Stimulated activated CD8-positive, alpha-beta memory T cell treated with anti-CD3 and anti-CD28 coated beads, Interleukin-15, amount 100 ng/mL, for 24 hours (primary cell): ENCODE measurements at places on chromosomes 16 and 17.

DNA sequence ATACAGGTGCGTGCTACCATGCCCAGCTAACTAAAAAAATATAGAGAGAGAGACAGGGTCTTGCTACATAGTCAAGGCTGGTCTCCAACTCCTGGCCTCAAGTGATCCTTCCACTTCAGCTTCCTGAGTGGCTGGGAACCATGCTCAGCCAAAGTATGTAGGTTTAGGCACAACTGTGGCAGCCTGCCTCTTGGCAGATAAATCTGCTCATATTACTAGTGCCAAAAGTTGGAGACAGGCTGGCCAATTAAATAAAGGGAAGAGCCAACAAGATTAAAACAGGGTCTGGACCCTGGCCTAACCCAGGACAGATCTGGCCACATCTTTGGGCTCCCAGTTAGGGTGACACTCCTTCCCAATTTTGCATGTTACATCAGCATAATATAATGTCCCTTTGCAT is 151.7 kb downstream of the CBLN1 start:
- DNase-seq: no peak

GRCh38 chr17:77466140-77466539 is 325.4 kb downstream of the SEC14L1 start:
- DNase-seq: no peak

DNA sequence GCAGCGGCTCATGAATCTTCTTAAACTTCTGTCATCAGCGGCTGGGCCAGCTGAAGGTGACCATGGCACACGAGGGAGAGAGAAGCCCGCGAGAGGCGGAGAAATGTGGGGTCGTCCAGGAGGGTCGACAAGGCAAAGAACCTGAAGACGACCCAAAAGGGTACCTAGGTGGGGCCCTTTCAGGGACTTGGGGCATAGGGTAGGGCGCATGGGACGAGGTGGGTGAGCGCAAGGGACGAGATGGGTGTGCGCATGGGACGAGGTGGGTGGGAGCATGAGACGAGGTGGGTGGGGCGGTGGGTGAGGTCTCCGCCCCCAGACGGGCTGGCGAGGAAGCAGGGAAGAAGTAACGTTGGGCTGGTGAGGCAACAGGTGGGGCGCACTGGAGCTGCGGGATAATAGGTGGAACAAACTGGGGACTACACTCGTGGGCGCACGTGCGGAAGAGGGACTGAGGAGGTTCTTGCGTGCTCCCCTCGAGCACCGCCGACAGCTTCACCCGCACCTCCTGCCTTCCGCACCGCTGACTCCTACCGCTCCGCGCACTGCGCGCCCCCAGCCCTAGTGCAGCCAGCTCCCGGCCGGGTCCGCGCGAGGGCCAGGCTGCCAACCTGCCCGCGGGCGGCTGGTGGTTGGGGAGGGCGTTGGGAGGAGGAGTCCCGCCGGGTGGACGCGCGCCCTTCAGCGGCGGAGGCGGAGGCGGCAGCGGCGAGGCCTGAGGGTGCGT is 23.2 kb upstream of the CRYM start:
- DNase-seq: no peak

DNA sequence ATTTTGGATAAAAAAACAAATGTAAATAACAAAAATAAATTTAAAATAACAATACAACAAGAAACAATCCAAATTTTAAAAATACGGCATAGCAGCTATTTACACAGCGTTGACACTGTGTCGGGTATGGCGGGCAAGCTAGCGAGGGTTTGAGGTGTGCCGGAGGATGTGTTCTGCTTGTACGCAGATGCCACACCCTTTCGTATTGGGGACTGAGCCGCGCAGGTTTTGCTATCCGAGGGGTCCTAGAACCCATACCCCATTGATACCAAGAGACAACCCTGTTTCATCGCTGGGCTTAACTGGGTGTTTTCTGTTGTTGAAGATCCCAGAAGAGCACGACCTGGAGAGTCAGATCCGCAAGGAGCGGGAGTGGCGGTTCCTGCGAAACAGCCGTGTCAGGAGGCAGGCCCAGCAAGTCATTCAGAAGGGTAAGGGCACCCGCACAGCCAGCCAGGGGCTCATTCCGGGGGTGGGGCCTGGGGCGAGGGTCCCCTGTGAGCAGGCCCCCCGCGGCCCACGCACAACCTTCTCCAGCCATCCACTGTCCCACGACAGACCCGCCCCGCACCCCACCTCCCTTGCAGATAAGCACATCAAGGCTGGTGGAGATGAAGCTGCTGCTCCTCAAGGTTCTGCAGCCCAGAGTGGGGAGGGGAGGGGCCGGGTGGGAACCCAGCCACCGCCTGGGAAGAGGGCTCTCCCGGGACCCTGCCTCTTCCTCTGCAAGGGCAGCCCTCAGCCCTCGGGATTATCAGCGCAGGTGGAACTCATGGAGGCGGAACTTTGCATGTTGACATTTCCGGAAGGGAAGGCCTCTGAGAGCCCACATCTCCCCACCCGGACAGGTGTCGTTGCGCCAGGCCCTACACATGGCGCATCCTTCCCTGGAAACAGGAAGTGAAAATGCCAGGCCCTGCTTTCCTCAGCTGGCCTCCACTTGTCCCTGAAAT is 51.2 kb upstream of the CHMP6 start:
- DNase-seq: no peak

DNA sequence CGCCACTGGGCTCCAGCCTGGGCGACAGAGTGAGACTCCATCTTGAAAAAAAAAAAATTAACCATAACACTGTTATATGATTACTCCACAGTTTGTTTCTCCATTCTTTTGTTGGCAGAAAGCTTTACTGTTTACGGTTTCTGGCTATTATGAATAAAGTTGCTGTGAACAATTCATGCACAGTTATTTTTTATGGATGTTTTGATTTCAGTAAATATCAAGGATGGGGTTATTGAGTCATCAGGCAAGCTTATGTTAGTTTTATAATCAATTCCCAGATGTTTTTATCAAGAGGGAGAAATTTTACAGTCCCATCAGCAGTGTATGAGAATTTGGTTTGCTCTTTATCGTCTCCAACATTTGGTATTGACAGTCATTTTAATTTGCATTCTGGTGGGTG is 67.9 kb downstream of the TAOK1 start:
- no peak for DNase-seq

- no peak for DNase-seq
Measured at GRCh38 chr16:74094962-74095361, 201.7 kb upstream of the PSMD7 start.

GRCh38 chr17:41992576-41992975 is 24.7 kb downstream of the DNAJC7 start:
- DNase-seq: no peak

DNA sequence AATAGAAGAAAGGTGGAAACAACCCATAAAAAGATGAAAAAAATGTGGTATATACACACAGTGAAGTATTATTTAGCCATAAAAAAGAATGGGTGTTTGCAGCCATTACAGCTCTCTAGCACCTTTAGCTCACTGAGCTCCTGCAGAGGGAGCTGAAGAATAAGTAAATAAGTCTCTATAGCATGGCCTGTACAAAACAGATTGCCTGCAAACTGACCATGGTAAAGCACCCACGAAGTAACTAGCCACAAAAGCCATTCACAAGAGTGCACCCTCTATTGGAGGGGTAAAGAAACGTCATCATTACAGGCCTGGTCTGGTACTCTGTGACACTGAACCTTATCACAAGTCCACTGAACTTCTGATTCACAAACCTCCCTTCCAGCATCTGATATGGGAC is 76.3 kb downstream of the USP32 start:
- no peak for DNase-seq

- peak; percentile 35 for DNase-seq
Measured at GRCh38 chr16:28326881-28327610, 34.7 kb downstream of the SBK1 start.

- DNase-seq: no peak
Measured at GRCh38 chr17:77391668-77392375, 251.1 kb downstream of the SEC14L1 start.

DNA sequence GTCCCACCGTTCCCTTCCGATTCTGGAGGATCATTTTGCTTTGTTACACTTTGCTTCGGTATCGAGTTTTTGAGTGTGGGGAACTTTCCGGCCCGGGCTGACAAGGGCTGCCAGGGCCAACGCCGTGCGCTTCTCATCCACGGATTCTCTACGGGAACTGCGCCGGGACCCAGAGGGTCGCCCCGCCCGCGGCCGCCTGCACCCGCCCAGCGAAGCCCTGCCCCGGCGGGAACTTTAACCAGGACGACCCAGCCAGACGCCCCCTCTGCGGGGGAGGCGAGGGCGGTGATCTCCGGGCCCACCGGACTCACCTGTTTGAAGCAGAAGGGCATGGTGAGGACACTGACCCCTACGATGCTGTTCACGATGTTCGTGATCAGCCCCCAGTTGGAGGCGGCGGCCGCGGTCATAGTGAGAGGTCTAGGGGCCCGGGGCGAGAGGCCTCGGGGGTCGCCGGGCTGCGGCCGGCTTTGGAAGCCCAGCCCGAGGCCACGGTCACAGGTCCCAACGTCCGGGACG is 536 bp downstream of the SLC38A10 start:
- no peak for DNase-seq

- no peak for DNase-seq
Measured at GRCh38 chr17:6525141-6525540, 31.2 kb downstream of the PITPNM3 start.

GRCh38 chr16:7979448-7980132 is 610.7 kb downstream of the TMEM114 start:
- DNase-seq: no peak
